ENCODE measurements at places on chromosomes 6 and 20.

DNA sequence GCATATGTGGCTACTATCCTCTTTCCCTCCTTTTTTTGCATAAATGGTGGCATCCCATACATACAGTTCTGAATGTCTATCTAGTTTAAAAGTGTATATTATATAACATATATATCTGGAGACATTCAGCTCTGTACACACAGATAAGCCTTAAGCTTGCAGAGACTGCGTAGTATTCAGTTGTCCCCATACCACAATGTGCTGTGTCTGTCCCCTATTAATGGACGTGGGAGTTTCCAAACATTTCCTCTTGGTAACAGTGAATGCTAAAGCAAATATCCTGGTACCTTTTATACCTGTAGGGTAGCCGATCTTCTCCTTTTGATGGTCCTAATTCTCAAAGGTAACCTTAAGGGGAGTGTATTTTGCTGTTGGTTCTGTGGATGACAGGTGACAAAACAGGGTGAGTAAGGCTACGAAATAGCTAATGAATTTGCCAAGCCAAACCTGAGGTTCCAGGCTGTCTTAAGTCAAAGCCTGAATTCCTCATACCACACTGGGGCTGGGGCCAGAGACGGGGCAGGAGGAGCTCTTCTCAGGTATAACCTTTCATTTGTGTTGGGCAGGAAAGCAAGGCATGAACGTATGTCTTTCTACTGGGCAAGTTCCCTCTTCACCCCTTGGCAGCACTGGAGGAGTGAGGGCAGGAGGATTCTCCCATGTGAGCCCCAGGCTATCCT, 7.8 kb upstream of the C2 start:
- no peak for DNase-seq

GRCh38 chr6:118468682-118469465, 79.2 kb upstream of the PLN start:
- DNase-seq = no peak

DNA sequence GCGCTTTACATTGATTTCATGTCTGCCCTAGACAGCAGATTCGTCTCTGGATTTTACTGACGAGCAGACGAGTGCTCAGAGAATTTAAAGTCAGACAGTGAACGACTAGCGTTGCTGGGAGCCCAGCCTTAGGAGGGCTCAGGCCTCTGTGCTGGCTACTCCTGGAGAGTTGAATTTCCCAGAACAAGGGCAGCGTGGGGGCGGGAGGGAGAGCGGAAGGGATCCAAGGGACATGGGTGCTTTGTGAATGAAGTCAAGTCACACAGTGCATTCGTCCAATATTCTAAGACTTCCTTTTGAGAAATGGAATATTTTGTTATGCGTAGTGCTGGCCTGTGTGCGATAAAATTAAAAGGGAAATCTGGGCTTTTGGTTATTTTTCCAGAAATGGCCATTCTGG, 126.5 kb downstream of the MYLK4 start:
- DNase-seq = no peak

GRCh38 chr20:63065911-63066310, 59.1 kb upstream of the BHLHE23 start:
- DNase-seq = no peak

DNA sequence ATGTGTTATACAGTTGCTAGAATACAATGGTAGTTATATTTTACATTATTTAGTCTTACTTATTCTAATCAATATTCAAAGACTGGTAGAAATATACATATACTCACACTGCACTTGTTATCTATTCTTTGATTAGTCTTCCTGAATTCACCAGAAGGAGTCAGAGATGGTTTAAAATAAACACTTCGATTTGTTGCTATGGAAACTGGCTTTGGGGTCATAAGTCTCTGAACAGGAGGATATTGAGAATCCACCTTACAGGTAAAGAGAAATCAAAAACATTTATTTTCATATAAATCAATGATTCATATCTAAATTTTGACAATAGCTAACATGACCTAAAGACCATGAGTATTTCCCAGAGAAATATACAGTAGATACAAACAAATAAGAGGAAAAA, 41.6 kb downstream of the NUP153 start:
- no peak for DNase-seq

DNA sequence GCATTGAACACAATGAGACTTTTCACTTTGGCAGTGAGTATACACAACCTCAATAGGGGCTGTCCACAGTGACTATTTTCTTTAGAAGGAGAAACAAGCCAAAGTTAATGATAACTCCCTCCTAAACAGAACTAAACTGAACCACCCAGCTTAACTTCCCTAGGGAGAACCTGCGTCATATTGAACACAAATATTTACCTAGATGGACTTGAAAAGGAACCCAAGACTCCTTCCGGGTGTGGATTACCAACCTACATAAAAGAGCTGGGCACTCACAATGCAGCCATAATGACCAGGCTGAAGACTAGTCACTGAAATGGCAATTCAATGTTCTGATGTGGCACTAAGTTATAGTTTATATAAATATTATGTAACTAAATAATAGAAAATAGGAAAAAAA, 160.6 kb downstream of the IBTK start:
- no peak for DNase-seq

Measured in AG09319 (cell line).